NT2/D1 (cell line): ENCODE measurements at places on chromosomes 12 and 14.
A peak's percentile ranks its signal among the peaks of the same experiment; 100 is the strongest.

- DNase-seq = no peak
These were observed 222.2 kb upstream of the TMEM260 start for GRCh38 chr14:56357428-56357827.

DNA sequence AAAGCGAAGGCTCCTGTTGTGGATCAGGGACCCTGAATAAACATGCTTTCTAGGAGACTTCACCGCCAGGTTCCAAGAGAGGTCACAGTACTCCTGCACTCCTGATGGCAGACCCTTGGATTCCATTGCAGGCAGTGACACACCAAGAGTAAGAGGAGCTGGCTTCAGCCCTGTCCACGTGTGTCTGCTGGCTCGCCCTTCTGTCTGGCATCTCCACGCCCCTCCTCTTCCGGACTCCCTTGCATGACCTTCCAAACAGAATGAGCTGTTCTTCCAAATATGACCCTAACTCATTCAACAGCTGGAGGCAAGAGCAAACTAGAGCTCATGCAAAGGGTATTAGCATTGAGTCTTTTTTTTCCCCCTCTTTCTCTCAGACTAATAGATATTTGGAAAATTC lies 233.0 kb upstream of the PLEKHG7 start:
- no peak for DNase-seq

- no peak for DNase-seq
These were observed 36.2 kb downstream of the HSP90AA1 start for GRCh38 chr14:102050625-102051024.

GRCh38 chr12:4690760-4691159 lies 29.4 kb upstream of the GALNT8 start:
- no peak for DNase-seq

DNA sequence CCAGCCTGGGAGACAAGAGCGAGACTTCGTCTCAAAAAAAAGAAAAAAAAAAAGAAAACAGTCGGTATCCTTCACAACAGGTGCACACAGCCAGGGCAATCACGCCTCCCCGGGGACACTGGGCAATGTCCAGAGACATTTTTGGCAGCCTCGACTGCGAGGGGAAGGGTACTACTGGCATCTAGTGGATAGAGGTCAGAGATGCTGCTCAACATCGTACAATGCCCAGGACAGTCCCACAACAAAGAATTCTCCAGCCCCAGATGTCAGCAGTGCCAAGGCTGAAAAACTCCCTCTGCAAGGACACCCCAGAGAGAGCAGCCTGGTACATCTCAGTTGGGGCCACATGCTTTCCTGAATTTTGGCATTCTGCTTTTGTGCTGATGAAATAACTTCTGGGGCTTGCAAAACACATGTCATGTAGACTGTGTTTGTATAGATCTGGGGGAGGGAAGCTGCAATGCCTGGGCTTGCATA lies 21.5 kb downstream of the ALDH2 start:
- no peak for DNase-seq

DNA sequence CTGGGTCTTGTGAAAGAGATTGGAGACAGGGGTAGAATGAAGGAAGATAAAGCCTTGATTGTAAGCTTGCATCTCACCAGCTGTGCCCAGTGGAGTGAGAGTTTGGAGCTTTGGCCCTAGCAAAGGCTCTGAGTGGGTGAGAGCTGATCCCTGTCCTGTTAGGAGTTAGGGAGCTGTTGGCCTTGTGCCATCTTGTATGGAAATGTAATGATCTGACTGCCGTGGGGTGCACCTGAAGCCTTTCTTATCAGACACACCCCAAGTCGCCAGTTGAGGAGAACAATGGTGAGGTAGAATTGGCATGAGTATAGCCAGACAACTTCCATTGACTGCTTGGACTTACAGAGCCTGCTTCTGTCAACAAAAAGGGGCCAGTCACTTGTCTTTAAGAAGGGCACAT lies 130.1 kb downstream of the PRKCH start:
- no peak for DNase-seq

- DNase-seq = no peak
These were observed 200.0 kb downstream of the FOXG1 start for GRCh38 chr14:28966416-28967233.

- DNase-seq = peak; percentile 55
These were observed 57.2 kb upstream of the USP44 start for GRCh38 chr12:95608252-95609033.

GRCh38 chr14:20559461-20559904 lies 1.4 kb downstream of the RNASE9 start:
- peak; percentile 27 for DNase-seq
